Fibroblast of upper back skin (primary cell): ENCODE measurements at places on chromosomes 7 and 10.

GRCh38 chr7:45088821-45089340 lies at the start of gene NACAD:
Gene NACAD, minus strand, starts transcription at chr7:45088969. Its CDS starts 75 bp downstream, at chr7:45088894.
- peak; percentile 34 for DNase-seq

GRCh38 chr10:118670472-118671124 lies 75.2 kb upstream of the PRLHR start:
- no peak for DNase-seq

DNA sequence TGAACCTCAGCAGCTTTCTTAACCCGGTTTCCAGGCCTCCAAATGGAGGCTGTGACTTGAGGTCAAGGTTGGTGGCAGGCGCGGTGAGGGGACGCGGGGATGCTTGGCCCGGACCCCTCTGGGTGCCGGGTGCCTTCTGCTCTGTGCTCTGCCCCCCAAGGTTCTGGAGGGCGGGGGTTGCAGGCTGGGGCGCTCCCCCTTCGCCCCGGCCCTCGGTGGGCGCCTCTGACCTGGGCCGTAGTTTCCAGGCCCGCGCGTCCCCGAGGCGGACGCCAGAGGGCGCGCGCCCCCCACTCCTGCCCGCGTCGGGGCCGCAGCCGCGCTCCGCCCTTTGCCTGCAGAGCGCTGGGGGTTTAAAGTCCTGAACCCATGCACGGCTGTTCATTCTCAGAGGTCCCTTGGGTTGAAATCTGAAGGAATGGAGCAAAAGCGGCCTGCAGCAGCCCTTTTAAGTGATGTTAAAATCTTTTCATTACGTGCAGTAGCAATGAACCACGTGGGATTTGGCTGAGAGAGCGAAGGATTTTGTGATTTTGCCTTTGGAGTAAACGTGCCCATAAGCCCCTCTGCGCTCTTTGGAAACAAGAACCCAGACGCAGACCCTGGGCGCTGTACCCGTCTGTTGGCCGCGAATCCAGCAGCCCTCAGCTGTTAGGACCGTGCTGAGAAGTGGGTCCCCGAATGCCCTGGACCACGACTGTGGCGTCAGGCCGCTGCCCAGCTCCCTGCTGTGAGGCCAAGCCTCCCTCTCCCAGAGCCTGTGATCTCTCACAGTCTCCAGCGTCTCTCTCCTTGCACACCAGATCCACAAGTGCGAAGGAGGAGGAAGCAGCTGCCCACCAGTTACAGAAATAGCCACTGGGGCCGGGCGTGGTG lies 135.0 kb downstream of the ACTR3B start:
- DNase-seq = peak; percentile 2

GRCh38 chr7:101535351-101535751 lies 93.7 kb downstream of the MYL10 start:
- no peak for DNase-seq

GRCh38 chr10:56856569-56856968 lies 495.5 kb upstream of the ZWINT start:
- no peak for DNase-seq

DNA sequence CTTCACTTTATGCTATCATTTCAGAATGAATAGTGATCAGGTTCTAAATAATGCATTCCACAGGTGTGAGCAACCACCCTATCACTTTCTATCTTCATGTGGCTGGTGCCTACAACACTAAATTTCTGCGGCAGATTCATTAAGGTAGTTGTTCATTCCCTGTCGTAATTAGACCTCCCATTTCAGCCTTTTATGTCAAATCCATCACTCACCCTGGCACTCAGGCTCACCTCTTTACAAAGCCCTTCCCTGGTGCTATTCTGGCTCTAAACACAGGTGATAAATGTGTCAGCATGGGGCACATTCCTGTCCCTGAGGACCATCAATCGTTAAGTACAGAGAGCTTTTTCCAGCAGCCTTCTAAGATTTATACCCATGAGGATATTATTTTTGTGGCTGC lies 300.0 kb upstream of the C7orf33 start:
- no peak for DNase-seq

GRCh38 chr10:78672918-78673317 lies 395.8 kb upstream of the ZMIZ1 start:
- peak; percentile 59 for DNase-seq

DNA sequence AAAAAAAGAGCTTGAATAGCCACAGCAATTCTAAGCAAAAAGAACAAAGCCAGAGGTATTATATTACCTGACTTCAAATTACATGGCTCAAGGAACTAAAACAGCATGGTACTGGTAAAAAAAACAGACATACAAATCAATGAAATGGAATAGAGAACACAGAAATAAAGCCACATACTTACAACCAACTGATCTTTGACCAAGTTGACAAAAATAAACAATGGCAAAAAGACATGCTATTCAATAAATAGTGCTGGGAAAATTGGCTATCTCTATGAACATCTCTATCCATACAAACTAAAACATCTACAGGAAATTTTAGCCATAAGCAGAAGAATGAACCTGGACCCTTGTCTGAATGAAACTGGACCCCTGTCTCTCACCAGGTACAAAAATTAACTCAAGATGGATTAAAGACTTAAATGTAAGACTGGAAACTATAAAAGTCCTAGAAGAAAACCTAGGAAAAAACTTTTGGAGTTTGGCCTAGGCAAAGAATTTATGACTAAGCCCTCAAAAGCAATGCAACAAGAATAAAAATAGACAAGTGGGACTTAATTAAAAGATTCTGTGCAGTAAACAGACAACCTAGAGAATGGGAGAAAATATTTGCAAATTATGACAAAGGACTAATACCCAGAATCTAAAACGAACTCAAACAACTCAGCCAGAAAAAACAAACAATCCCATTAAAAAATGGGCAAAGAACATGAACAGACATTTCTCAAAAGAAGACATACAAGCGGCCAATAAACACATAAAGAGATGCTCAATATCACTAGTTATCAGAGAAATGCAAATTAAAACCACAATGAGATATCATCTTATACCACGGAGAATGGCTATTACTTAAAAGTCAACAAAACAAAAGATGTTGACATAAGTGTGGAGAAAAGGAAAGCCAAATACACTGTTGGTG lies 72.8 kb upstream of the DDC start:
- DNase-seq = no peak

GRCh38 chr7:27160546-27161213 lies 4.2 kb upstream of the HOXA7 start:
- DNase-seq = peak; percentile 77

GRCh38 chr7:158950914-158951635 lies 94.7 kb downstream of the DYNC2I1 start:
- peak; percentile 2 for DNase-seq

GRCh38 chr7:157446322-157446721 lies 109.5 kb downstream of the DNAJB6 start:
- DNase-seq = no peak
